Stimulated activated CD8-positive, alpha-beta memory T cell treated with anti-CD3 and anti-CD28 coated beads, Interleukin-4, amount 100 ng/mL, for 4 hours (primary cell): ENCODE measurements at places on chromosomes 12 and 14.

DNA sequence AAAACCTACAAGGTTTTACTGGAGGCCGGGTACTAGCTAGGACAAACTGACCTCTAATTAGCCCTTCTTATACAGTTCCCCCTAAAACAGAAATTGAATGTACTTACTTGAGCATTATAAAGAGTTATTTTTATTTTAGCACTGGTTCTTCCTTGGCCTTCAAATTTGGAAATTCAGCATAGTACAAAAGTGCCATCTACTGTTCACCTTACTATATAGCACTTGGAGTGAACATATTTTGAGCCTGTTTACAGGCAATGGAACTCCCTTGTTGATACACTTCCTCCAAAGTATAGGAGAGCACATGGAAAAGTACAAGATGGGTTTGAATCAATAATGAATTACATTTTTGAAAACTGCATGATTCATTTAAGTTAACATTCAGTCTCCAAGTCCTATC is 3.9 kb upstream of the POC1B start:
- no peak for DNase-seq

- no peak for DNase-seq
These were observed 862 bp downstream of the CRIP2 start for GRCh38 chr14:105475269-105476096.

DNA sequence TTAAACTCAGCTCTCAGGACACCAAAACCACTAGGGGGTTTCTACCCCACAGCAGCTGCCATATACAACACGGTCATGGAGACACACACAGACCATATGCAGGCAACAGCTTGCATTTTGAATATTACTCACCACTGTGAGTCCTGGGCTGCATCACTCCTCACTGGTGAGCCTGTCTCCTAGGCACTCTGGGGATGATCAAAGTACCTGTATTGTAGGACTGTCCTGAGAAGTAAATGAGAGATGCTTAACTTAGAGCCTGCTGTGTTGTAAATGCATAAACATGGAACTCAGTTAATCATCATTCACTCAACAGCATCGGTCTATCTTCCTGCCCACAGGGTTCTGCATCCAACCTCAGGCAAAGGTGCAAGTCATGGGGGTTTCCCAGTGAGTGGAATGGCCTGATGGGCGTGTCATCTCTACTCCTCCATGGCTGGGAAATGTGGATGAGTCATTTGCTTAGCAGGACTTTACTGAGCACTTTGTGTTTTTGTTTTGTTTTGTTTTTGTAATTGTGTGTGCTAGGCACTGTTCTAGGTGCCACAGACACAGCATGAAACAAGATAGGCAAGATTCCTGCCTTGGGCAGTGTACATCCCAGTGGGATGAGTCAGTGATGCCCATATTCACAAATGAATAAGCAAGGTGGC is 1141.2 kb upstream of the TMEM132C start:
- DNase-seq = no peak

GRCh38 chr12:1805441-1806081 is 14.8 kb upstream of the LRTM2 start:
- DNase-seq = no peak

GRCh38 chr14:102906616-102907302 is 15.7 kb upstream of the AMN start:
- no peak for DNase-seq

DNA sequence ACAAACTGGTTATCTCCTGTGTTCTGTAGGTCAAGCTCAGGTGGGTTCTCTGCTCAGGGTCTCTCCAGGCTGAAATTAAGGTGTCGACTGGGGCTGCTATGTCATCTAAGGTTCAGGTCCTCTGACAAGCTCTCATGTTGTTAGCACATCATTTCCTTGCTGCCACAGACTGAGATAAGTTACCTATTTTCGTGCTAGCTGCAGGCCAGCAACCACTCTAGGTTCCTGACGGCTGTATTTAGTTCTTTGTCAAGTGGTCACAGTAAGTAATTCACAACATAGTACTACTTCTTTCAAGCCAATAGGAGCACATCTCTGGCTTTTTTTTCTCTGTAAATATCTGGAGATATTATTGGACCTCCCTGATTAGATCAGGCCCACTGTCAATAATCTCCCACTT is 169.3 kb upstream of the CAND1 start:
- no peak for DNase-seq

DNA sequence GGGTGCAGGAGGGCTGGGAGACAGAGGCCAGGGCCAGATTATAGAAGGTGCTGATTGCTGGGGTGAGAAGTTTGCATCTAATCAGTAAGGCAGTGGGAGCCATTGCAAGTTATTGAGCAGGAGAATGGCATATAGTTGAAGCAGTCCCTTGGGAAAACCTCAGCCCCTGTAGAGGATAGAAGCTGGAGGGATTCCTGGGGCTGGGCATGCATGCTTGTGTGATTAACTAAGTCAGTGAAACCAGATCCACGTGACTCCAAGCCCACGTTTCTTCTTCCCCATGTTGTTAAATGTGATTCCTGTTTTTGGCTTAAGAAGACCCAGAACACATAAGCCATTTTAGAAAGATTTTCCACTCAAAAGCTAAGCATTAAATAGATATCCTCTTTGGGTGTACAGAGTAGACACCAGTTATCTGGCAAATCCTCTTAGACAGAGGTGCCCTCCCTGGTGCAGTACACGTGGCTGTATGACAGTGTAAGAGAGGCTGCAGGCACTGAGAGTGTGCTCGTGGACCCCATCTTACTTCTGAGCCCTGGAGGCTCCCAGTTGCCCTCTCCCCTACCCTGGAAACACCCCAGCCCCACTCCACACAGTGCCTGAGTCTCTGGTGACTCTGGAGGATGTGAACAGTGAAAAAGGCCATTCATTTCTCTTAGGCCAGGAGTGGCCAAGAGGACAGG is 3.2 kb downstream of the C14orf132 start:
- DNase-seq = no peak

DNA sequence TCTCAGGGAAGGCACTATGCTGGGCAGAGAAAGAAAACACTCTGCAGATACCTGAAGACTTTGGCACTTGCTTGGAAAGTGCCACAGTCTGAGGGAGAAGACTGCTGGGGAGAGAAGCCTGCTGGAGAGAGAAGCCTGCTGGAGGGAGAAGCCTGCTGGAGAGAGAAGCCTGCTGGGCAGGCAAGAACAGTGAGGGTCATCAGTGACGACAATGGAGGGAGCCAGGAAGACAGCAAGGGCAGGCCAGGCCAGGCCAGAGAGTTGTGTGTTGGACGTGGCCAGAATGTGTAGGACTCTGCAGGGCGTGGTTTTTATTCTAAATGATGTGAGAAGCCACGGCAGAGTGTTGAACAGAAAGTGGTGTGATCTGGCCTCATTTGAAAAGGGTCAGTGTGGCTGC is 185.3 kb upstream of the ABCD2 start:
- no peak for DNase-seq

DNA sequence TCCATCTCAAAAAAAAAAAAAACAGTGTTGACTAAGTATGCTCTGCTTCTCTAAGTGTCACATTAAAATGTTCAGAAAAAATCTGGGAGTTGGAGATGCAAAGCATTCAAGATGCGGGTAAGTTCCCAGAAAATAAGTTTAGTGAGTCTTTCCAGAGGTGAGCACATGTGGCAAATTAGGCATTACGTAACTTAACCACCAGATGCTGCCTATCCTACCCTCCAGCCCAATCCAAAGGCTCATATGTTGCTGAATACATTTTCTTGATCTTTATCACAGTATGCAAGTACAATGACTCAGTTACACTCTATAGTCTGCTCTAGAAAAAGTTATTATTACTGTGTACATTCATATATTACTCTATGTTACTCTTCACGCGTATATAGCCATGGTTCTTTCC is 3.6 kb downstream of the SLC2A14 start:
- DNase-seq = no peak

DNA sequence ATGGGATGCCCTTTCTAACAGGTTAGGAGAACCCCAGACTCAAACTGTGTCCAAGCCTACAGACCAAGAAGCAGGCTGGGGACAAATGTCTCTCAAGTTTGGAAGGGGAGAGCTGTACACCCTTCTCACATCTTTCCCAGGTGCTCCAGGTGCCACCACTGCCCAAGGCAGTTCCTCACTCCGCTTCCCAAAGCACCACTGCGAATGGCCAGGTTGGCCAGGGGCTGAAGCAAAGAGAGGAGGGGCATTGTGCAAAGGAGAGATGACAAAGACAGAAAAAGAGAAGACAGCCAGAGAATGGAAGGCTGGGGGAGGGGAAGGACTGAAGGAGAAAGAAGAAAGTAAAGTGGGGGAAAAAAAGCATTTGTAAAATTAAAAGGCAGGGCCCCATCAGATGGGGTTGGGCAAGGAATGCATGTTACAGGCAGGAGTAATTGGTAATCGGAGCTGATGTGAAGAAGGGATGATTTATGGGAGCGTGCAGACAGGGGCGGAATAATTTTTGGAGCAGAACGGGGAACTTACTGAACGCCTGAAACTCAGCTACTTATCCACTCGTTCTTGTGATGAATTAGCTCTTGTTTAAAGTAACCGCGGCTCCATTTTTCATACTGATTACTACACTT is 165.8 kb downstream of the ESRRB start:
- no peak for DNase-seq

- no peak for DNase-seq
These were observed 1.4 kb downstream of the LIN7A start for GRCh38 chr12:80936353-80936641.

- DNase-seq = no peak
These were observed 10.1 kb downstream of the RITA1 start for GRCh38 chr12:113195598-113195997.

- no peak for DNase-seq
These were observed 22.4 kb downstream of the XRCC3 start for GRCh38 chr14:103692871-103693270.

DNA sequence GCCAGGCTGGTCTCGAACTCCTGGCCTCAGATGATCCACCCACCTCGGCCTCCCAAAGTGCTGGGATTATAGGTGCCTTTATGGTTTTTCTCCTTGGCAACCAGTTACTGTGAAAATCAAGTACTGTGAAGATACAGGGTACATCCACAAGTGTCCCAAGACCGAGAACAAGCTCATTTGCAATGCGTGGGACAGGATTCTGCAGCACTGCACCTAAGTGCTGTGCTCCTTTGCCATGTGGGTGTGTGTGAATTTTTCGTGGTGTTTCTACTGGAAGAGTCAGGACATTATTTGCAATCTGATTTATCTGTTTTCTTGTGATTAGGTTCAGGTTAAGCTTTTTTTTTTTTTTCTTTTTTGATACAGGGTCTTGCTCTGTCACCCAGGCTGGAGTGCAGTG is 7.1 kb upstream of the C14orf93 start:
- no peak for DNase-seq

DNA sequence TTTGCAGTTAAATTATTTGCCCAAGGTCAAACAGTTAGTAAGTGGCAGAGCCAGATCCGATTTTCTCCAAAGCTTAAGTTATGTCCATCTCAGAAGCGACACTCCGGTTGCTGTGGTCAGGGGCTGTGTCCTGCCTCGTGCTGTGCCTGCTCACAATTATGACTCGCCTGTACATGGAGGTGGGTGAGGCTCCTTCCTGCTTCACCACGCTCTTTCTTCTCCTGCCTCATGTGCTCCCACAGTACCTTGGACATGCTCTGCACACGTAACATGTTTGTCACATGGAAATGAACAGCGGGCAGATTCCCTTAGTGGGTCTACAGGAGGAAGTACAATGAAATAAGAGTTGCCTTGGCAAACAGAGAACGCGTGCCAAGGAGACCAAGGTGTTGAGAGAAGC is 62.2 kb upstream of the CCND2 start:
- DNase-seq = no peak

DNA sequence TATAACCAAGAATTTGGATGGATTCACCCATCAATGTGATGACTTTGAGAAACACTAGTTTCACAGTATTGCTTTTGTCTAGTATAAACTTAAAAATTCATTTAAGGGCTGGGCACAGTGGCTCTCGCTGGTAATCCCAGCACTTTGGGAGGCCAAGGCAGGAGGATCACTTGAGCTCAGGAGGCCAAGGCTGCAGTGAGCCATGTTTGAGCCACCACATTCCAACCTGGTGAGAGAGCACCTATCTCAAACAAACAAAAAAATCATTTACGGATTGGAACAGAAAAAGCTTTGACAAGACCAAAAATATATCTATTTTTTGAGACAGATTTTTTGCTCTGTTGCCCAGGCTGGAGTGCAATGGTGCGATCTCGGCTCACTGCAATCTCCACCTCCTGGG is 27.5 kb downstream of the GNS start:
- no peak for DNase-seq

GRCh38 chr14:102396521-102396920 is 33.8 kb downstream of the TECPR2 start:
- DNase-seq = no peak

GRCh38 chr14:68246786-68247105 is 427.2 kb downstream of the RAD51B start:
- no peak for DNase-seq
